ENCODE measurements at places on chromosomes 3 and 15.

GRCh38 chr3:160927620-160928019 lies 171.6 kb downstream of the PPM1L start:
- no peak for DNase-seq

- DNase-seq = no peak
Observed at GRCh38 chr3:170154569-170155143, 26.9 kb downstream of the PHC3 start.

- DNase-seq = no peak
Observed at GRCh38 chr3:197836244-197836643, 45.2 kb downstream of the LRCH3 start.

DNA sequence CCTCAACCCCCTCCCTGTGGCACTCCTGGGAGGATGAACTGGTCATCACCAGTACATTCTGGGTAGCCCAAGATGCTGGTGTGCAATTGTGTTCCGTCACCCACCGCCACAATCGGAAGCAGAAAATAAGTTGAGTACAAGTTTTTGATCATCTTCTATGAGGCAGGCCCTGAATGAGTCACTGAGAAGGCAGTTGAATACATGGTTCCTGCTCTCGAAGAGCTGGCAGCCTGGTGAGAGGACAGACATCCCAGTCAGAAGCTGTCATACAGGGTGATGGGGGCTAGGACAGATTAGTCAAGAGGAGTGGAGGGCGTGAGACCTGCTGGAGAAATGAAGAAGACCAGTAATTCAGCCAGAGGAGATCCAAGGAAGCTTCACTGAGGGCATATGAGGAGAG lies 6.2 kb downstream of the CEMIP start:
- DNase-seq = no peak
